ENCODE measurements at places on chromosomes 3 and 15.

GRCh38 chr3:154023148-154023547, 98.0 kb upstream of the ARHGEF26 start:
- no peak for DNase-seq

DNA sequence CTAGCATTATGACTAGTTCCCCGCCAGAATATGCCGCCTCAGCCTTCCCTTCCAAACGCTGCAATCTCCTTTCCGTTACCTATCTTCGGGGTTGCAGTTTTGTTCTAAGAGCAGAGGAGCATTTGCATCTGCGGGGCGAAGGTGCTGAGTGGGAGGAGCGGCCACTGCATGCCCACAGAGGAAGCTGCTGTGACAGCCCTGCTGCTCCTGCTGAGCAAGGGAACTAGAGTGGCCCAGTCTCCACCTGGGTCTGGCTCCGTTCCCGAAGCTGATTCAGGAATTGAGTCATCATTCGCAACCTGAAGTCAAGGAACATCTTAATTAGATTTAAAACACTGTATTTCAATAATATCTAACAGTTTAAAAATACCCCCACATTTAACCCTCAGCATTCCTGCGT, 98.2 kb upstream of the TJP1 start:
- DNase-seq, result no peak

DNA sequence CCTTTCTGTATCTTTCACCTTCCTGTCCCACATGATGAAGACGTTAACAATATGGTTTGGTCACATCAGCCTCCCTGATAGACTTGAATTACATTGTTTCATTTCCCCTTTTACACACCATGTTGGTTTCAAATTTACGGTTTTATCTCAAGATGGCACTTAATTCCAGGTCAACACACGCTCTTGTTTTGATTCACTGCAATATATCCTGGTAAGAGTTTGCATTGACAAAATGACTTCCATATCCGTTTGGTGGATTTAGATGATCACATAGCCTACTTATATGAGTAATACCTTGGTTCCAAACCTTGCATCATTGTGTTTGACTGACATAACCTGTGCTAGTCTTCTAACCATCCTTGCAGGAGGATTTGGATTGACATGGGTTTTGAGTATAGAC, 499.4 kb downstream of the ROBO1 start:
- no peak for DNase-seq

- no peak for DNase-seq
Observed at GRCh38 chr3:99865321-99865720, 47.7 kb downstream of the CMSS1 start.

DNA sequence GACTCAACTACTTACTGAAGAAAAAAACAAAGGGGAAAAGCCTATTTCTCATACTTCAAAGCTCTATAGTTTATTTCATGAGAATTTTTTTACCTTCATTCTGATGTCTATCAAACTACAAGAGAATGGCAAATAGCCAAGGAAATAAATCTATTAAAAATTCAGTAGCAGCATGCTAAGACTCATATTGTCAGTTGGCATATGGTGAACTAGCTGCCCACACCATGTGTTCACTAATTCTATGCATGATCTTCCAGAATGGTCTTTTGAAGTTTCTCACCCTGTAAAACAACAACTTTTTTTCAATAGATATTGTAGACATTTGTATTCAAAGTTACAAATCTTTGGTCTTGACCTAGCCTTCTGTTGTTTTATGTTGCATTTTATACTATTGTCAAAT, 386.2 kb downstream of the RSL24D1 start:
- no peak for DNase-seq

DNA sequence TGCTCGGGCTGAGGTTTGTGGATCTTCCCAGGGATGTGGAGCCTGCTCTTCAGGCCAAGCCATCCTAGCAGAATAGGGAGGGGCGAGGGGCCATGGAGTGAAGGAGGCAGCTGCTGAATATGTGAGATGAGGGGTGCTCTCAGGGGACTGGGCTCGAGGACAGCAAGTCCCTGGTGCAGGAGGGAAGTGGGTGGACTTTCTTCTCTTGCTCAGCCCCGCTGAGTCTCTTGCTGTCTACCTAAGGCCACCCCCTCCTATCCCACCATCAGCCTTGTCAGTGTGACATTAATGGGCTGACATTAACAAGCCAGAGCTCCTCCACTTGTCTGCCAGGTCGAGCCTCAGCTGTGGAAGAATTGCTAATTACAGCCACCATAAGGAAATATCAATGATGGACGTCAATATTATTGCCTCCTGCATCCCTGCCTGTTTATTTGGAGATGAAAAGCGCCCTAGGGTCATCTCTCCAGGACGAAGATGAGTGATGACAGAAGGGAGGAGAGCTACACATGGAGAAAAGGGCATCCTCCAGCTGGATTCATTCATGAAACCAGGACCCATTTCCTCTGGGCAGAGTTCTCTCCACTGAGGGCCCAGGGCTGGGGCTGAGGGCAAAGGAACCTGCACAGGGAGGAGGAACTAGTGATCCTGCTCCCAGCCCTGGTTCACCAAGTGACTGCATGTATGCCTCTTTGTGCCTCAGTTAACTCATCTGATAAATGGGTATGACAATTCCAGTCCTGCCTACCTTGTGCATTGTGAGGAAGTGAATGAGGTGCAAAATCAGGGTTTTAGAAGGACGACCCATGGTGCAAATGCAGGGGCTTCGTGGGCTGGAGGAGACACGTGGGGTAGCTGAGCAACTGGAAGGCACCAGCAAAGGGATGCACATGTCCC, 34.9 kb upstream of the LINGO1 start:
- DNase-seq, result no peak

Measured in NCI-H526 treated with DMSO at 0.1 percent for 48 hours (cell line).